ENCODE measurements at places on chromosomes 1 and 21. TPM values are rescaled to one million over a fixed set of nuclear protein-coding genes. Genes with fewer than 3 reads are reported as not detected.

Gene TMEM79
- 1.3 TPM for total RNA-seq

Gene GJA4
- total RNA-seq: 0.09 TPM

Gene KRTAP19-3
- not detected for total RNA-seq

Gene KRTAP21-2
- not detected for total RNA-seq

Gene OVAAL
- total RNA-seq: not detected

Gene CAPZB
- 196 TPM for total RNA-seq

Gene ORC1
- 3.2 TPM for total RNA-seq

Gene PDC
- total RNA-seq: not detected

Gene MYOG
- not detected for total RNA-seq

Gene EFNA1
- 0.37 TPM for total RNA-seq

Gene AMY2A
- total RNA-seq: not detected

Gene TIE1
- 9.2 TPM for total RNA-seq

Gene SLC44A5
- under 0.01 TPM for total RNA-seq

Gene G0S2
- 23.6 TPM for total RNA-seq

Gene RERE
- total RNA-seq: 60.9 TPM

Gene KCNH1
- total RNA-seq: 0.14 TPM

Gene SELENON
- total RNA-seq: 26.7 TPM

Gene PRDX6
- total RNA-seq: 546 TPM

Gene HDGF
- total RNA-seq: 109 TPM

Gene MSTO1
- total RNA-seq: 29.7 TPM

All from smooth muscle cell of the umbilical artery (primary cell).